ENCODE measurements at places on chromosomes 3 and 15.

- no peak for DNase-seq
Observed at GRCh38 chr3:15495461-15496340, 25.8 kb downstream of the COLQ start.

GRCh38 chr3:196706327-196706726 is 5.7 kb downstream of the CEP19 start:
- DNase-seq = no peak

DNA sequence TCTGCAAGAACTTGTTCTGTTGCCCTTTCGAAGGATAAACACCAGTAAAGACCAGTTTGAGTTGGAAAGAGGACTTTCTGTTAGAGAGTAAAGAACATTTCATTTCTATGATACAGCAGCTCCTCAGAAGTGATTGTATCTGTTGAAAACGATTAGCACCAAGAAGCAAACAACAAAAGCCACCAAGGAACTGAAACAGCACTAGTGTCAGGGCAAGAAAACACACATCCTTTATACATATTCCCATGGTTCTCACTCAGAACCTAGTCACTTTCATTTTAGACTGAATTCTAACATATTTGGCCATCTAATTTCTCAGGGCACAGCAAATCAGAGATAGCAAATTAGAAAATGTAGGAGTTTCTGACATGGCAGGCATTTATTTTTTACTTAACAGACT is 116.1 kb downstream of the ATP1B3 start:
- no peak for DNase-seq

DNA sequence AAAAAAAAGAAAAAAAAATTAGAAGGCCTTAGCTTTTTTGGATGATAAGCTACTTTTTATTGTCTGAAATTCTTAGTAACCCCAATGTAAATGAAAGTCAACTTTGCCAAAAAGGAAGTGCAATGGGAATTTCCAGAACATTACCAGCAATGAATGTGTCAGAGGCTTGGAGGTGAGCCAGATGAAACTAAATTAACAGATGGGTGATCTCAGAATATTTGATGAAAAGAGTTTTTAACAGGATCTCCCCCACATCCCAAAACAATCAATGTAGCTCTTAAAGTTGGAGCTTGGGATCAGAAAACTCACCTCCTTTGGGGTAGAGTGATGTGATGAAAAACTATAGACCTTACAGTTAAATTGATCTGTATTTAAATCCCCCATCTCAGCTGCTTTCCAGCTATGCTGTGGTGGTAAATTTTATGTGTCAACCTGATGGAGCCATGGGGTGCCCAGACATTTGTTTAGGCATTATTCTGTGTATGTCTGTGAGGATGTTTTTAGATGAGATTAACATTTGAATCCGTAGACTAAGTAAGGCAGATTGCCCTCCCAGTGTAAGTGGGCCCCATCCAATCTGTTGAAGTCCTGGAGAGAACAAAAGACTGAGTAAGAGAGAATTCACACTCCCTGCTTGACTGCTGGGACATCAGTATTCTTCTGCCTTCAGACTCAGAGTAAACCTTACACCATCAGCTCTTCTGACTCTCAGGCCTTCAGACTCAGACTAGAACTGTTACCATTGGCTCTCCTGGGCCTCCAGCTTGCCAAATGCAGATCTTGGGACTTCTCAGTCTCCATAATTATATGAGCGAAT is 84.3 kb upstream of the TNFSF10 start:
- DNase-seq = no peak

- DNase-seq = no peak
Observed at GRCh38 chr15:92921215-92922131, 21.3 kb downstream of the CHD2 start.

DNA sequence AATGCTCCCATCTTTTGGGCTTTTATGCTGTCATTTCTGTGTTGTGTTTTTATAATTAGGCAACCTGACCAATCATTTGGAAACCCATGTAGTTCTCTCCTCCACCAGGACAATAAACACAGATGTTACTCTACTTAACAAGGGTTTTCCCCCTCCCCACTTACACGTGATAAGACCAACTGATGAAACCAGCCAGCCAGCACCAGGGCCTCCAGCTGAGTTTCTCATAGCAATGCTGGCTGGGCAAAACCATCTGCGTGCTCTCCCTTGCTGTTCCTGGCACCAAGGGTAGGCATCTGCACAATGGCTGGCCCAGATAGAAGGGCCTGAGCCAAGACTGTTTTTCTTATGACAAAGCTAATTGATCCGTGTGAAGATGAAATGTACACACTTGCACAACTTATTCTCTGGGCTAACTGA is 310.4 kb downstream of the PLCL2 start:
- DNase-seq = peak; percentile 50

DNA sequence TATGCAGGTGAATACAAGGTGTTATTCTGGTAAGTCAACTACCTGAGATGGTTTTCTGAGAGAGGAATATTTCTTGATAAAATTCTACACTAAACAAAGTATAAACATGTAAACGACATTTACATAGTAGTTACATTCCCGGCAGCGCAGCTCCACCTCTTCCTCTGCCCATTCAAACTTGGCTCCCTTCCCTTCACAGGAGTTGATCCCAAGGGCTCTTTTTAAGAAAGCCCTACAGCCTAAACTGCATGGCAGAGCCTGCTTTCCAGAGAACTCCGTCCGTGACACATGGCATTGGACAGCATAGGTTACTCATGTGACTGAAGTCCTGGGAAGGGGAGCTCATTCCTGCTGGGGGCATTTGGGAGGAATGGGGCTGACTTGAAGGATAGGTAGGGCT is 22.0 kb upstream of the LCTL start:
- no peak for DNase-seq

DNA sequence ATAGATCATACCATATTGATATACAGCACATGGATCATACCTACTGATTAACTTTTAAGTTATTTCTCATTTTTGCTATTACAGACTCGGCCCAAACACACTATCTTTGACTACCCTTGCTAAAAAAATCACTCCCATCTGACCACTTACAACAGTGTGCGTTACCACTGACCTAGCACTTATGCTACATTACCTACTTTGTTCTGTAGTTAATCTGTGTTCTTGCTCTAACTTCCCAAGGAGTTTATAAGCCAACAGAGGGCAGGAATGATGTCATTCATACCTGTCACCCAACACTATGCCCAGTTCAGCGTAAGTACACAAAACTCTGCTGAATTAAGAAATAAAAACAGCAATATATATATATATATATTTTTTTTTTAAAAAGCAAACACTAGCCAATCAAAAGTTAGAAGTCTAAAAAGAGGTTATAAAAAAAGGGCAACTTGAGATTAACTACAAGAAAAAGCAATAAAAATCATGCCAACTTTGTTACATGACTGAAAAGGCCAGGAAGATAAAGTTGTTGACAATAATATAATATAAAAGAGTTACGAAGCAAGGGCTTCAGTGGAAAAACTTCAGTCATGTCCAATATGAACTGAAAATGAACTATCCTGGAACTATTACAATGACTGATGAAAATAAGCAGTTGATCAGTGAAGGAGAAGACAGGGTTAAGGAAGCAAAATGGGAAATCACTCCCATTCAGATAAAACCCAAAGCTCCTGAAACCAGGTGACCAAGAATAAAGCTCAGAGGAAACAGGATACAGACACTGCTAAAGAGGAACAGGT is 33.6 kb downstream of the EDC3 start:
- no peak for DNase-seq

DNA sequence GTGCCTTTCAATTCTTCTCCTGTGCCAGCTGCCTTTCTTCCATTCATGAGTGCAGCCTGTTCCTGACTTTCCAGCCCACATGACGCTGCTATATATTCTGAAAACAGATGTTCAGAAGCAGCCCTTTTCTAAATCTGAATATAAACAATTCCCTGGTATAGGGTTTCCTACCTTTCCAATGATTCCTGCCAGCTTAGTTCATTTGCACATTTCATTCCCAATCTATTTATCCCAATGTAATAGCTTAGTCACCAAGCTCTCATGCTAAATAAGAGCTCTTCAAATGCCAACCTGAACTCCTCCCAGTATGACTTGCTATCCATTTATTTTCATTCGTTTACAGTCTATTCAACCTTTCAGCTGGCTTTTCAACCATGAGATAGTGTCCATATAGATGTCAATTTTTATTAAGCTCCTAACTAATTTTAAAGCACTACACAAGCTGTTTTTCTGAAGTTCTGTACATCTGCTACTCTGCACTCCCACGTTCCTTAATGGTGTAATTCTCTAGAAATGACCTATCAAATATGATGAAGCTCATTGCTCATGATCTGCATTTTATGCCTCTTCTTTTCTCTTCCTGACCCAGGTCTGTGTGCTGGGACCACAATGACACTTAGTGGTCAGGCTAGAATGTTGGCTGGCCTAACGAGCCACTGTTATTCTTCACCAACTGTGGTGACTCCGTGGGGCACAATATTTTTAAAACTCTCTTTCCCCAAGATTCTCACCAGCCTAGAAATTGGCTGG is 605.0 kb upstream of the TBL1XR1 start:
- DNase-seq = no peak
